Regular cardiac myocyte (primary cell): ENCODE measurements at places on chromosomes 4 and X. TPM values are rescaled to one million over a fixed set of nuclear protein-coding genes. Genes with fewer than 3 reads are reported as not detected.

Gene TMPRSS11A
- total RNA-seq: not detected in 2 replicates

Gene ETDB
- not detected in 2 replicates for total RNA-seq

Gene GYPE
- 0.56 and 1.5 TPM in 2 replicates for total RNA-seq

Gene GALNTL6
- under 0.01 TPM in 2 replicates for total RNA-seq

Gene PTTG2
- total RNA-seq: 0.19 TPM in 1 of 2 replicates, not detected in the other
